PC-3 (cell line): ENCODE measurements at places on chromosomes 7 and 10. TPM values are rescaled to one million over a fixed set of nuclear protein-coding genes. Genes with fewer than 3 reads are reported as not detected.

Gene NPC1L1
- total RNA-seq: 0.04 TPM in 1 of 2 replicates, not detected in the other

Gene HOXA9
- total RNA-seq: 69.0 and 85.3 TPM in 2 replicates

- DNase-seq: no peak
Measured at GRCh38 chr7:80044796-80045195, 89.8 kb upstream of the GNAI1 start.

Gene DNAH11
- 1.6 and 5.2 TPM in 2 replicates for total RNA-seq

Gene COG5
- total RNA-seq: 46.5 and 51.7 TPM in 2 replicates

- DNase-seq: peak; percentile 67
Measured at GRCh38 chr7:159012353-159013069, 132.2 kb downstream of the VIPR2 start.

DNA sequence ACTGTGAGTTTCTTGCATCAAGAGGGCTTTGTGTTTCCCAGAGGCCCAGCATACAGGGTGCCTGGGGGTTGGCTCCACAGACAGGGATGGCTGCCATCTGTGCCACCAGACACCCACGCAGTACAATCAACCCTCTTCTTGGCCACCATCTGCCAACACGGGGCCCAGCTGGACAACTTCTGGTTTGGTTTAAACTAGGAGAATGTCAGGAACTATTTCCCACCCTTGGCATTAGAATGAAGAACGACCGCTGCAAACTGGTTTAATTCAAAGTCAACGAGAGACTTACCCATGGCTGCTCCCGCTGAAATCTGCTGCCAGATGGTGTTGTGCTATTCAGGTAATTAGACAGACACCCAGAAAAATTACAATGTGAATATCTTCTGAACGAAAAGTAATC, 27.8 kb downstream of the NMT2 start:
- DNase-seq: no peak

Gene PRPS1L1
- total RNA-seq: not detected in 2 replicates

GRCh38 chr7:44093102-44093641, 10.8 kb upstream of the POLM start:
- DNase-seq: no peak

DNA sequence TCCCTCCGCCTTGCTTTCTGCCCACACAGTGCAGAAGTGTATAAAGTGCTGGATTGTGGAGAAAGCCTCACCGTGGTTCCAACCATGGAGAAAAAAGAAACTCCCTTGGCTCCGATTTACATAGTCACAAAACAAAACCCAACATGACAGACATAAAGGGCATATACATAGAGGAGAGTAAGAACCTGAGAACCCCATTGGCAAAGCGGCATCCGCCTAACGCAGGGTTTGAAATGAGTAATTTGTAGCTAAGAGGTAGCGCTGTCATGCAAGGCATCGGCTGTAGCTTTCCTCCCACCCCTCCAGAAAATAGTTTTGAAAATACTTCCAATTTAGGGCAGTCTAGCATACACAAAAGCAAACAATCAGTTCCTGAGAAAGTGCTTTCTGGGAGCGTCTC, 126.0 kb upstream of the NRBF2 start:
- DNase-seq: no peak

Gene STAM
- 7.8 and 9.5 TPM in 2 replicates for total RNA-seq

Gene NDUFB2
- total RNA-seq: 296 and 325 TPM in 2 replicates

DNA sequence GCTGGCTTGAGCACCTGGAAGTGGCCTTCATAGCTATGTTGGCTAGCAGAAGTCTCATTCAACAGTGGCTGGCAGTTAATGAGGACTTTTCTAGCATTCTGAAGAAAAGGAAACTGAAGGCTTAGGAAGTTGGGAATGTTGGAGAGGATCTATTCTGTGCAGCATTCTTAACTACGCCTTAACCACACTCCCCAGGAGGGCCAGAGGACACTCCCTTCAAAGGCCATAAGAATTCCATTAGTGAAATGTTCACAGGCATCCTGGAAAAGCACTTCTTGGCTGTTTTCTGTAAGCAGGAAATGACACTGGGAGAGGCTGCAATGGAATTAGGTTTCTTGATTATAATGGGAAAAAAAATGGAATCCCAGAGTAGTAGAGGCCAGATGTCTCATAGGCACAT, 188.9 kb downstream of the ARHGAP12 start:
- DNase-seq: no peak

- DNase-seq: no peak
Measured at GRCh38 chr7:92889081-92889480, 52.7 kb upstream of the CDK6 start.

- DNase-seq: no peak
Measured at GRCh38 chr10:70896551-70896950, 8.2 kb upstream of the PCBD1 start.

DNA sequence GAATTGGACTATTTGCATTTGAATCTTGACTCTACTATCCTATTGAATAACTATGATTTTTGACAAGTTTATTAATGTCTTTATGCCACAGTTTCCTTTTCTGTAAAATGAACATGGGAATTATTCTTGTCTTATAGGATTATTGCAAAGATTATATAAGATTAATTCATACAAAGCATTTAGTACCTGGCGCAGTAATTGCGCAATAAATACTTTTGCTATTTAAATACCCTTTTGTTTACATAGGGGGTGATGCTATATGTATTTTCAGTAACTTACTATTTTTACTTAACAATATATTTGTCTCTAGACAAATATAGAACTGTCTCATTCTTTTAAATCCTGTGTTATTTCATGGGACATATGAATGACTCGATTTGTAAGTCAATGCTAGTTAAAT, 5.3 kb downstream of the MINPP1 start:
- DNase-seq: no peak

DNA sequence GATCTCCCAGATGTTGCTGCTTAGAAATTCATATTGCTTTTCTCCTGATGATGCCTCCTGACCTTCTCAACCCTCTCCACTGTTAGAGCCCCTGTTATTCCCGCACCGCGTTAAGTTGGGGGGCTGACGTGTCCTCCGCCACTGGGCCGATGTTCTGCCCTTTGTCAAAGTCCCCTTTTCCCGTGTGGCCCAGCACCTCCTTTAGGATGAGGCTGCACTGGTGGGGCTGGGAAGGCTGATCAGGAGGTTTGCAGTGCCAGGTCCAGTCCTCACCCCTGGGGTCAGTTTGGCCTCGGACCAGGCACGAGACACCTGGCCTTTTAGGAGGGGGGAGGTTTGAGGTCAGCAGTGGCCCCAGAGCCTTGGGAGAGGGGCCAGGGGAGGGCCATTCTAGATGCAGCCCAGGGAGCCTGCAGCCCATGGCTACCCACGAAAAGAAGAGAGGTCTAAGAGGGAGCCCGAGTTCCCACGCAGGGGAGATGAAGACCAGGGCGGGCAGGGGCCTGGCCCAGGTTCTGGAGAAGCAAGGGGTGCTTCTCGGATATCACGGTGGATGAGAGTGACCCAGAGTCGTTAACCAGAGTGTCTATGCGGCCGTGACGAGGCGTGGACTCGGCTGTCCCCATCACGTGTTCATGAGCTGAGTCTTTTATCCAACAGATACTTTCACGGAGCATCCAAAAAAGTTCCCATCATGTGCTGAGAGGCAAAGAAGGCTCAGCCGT, 150.4 kb downstream of the DNAJB6 start:
- no peak for DNase-seq

DNA sequence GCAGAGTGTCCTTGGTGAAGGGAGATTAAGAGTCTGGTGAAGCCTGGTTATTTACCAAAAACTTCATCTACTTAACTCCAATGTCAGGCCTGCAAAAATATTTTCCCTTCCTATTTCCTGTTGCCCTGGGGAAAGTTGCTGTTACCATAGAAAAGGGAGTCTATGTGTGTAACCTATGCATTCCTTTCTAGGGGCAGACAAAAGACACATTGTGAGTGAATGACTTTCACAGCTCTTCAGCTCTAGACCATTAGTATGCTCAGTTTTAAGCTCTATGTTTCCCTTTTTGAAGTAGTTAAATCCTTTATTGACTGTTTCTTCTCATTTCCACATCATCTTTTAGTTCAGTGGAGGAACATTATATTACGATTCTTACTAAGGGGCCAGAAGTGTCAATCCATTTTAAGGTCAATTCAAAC, 45.6 kb upstream of the SGCE start:
- peak; percentile 71 for DNase-seq

DNA sequence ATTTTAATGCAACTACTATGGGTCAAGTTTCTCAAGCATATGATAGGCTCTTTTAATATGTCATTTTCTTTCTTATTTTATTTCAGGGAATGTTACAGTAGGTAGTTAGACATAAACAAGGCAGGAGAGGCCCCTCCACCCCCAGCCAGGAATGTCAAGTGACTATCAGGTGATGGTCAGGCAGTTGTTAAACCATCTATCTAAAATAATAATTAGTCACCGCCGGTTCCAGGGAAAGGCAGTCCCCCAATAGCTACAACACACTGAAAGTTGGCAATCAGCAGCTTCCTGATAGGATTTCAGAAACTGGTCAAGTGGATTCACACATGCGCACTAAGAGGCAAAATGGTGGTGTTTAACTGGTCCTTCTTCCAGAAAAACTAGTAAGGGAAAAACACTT, 9.3 kb downstream of the OLAH start:
- DNase-seq: no peak

- DNase-seq: peak; percentile 92
Measured at GRCh38 chr10:52464368-52465124, 150.5 kb downstream of the DKK1 start.

DNA sequence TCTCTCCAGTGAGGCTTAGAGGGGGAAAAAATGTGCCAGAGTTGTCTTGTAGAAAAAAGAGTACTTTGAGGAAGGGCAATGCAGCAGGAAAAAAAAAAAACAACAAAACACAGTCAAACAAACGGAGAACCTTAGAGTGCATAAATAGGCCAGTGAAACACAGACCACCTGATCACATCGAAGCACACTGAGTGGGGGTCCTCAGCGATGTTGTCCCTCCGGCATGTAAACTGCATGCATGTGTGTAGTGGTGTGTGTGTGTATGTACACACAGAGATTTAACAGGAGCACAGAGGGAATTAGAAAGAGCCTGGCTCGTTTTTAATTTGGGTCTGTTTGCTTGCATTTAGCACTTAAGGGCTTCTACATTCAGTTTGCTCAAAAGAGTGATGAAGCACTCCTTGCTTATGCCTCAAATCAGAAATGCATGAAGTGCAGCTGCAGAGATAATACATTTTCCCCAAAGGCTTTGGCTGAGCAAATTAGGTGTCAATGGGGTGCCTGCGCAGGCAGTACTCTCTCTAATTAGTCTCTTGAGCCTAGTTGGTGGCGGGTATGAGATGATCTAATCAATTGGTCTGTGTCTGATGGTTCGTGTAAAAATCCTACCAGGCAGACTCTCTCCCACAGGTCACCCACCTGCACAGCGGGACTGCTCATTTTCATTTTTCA, 62.7 kb upstream of the FZD1 start:
- DNase-seq: no peak

Gene PNLIPRP2
- not detected in 2 replicates for total RNA-seq

Gene IDI2
- not detected in 2 replicates for total RNA-seq

GRCh38 chr7:128357217-128357613, 4.3 kb downstream of the PRRT4 start:
- DNase-seq: peak; percentile 19
